Small intestine (tissue), 16 donors: ENCODE measurements at places on chromosomes 1 and 21. TPM values are rescaled to one million over a fixed set of nuclear protein-coding genes. Genes with fewer than 3 reads are reported as not detected.

Gene MYBPH
- polyA plus RNA-seq: not detected

Gene HTR6
- 0.03 TPM for polyA plus RNA-seq

Gene CLDN19
- polyA plus RNA-seq: 0.18 TPM

Gene SLC30A2
- polyA plus RNA-seq: 0.45 TPM

Gene PTGFRN
- 16.8 TPM for polyA plus RNA-seq

Gene HHAT
- polyA plus RNA-seq: 0.27 TPM

Gene CYP4X1
- 0.77 TPM for polyA plus RNA-seq

Gene HES3
- polyA plus RNA-seq: not detected

Gene OR2AK2
- not detected for polyA plus RNA-seq
